ENCODE measurements at places on chromosomes 13 and 19.
A peak's percentile ranks its signal among the peaks of the same experiment; 100 is the strongest.

DNA sequence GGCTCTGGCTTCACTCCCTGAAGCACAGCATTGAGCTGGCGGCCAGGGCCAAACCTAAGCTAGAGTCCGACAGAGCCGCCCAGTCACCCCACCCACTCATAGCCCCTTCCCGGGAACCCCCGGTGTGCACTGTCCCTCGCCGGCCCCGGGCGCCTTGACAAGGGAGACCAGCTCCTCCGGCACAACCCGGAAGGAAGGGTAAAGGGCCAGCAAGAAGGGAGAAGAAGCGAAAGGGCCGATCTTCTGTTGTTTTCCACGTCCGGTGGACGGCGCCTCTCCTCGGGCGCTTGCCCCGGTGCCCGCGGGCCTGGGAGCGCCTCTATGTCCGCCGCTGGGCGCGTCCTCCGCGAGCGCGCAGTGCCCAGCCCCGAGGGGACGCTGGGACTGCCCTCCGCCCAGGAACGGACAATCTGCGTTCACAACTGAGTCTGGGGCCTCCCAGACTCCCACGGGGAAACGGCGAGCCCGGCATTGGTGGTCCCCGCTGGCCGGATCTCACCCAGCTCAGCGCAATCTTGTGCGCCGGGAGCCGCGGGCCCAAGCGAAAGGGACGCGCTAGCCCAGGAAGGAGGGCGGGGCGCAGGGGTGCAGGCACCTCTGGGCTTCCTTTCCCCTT lies 172.5 kb upstream of the MIR17HG start:
- DNase-seq: peak; percentile 36

GRCh38 chr13:99450416-99450815 lies 50.9 kb upstream of the TM9SF2 start:
- DNase-seq: no peak

GRCh38 chr19:44113784-44114390 lies 688 bp downstream of the ZNF225 start:
- DNase-seq: no peak

GRCh38 chr19:52211203-52211602 lies 21.4 kb downstream of the PPP2R1A start:
- DNase-seq: no peak

- DNase-seq: no peak
These were observed 924 bp downstream of the TNFSF13B start for GRCh38 chr13:108270442-108270841.

DNA sequence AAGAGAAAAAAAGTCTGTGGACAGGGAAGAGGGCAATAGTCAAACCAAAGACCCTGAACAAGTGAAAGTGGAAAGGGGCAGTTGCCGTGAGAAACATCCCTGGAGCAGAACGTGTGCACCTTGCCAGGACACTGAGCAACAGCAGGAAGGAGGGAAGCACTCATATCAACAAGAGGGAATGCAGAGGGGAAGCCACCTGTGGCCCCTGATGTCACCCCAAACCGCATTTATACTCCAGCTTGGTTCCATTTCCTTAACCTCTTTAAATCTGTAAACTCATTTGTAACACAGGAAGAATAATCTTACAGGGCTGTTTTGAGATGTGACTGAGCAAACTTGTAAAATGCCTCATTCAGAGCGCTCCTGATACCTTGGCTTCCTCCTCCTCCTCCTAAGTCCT lies 698.8 kb downstream of the DIAPH3 start:
- no peak for DNase-seq

- DNase-seq: no peak
These were observed 227.4 kb downstream of the TUBA3C start for GRCh38 chr13:18954254-18954653.

GRCh38 chr19:56193981-56194640 lies 3.5 kb downstream of the ZSCAN5B start:
- DNase-seq: no peak

DNA sequence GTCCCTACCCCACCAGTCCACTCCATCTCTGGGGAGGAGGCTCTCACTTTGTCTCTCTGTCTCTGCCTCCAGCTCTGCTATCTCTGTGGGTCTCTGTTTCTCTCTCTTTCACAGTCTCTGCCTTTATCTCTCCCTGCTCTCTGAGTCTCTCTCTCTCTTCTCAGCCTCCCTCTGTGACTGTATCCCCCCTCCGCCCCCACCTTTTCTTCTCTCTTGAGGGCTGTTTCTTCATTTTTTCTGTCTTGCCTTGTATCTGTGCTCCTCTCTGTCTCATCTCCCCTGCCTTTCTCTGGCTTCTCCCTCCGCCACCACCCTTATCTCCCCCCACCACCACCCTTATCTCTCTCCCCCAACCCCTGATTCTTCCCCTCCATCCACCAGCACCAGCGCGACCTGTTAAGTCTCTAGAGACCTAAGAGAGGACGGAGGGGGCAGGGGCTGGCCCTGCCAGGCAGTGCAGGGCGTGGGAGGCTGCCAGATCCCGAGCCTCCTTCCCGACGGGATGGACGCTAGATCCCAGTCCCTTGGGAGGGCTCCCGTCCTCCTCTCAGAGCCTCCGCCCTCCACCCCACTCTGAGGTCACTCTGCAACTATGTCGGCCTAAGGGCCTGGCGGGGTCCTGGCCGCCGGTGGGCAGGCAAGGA lies 1.0 kb downstream of the AXL start:
- peak; percentile 41 for DNase-seq

DNA sequence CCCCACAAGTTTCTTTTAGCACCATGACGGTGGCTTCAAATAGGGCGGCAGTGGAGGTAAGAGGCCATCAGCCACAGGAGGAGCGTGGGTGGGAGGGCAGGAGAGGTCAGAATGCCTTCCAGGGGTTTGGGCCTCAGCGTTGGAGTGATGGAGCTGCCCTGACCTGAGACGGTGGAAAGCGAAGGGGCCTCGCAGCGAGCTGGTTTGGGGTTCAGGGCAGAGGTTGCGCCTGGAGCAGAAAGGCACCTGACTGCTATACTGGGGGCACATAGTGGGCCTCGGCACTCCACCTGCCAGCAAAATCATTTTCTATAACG lies 382 bp upstream of the NAXD start:
- DNase-seq: no peak

DNA sequence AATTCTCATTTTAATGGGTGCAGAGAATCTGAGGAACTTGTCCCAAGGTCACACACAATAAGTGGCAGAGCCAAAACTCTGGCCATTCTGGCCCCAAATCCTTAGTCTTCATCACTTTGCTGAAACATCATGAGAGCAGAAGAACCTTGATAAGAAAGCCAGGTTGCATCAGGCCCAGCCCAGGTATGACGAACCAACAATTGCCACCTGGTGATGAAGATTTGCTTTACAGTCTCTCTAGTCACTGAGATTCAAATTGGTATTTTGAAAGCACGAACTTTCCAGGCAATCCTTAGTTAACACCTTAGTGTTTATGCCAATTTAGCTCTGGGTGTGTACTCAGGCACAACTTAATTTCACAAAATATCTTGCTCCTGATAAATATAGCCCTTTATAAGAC lies 502.7 kb upstream of the HTR2A start:
- no peak for DNase-seq

- no peak for DNase-seq
These were observed 828.1 kb downstream of the OLFM4 start for GRCh38 chr13:53856573-53857195.

DNA sequence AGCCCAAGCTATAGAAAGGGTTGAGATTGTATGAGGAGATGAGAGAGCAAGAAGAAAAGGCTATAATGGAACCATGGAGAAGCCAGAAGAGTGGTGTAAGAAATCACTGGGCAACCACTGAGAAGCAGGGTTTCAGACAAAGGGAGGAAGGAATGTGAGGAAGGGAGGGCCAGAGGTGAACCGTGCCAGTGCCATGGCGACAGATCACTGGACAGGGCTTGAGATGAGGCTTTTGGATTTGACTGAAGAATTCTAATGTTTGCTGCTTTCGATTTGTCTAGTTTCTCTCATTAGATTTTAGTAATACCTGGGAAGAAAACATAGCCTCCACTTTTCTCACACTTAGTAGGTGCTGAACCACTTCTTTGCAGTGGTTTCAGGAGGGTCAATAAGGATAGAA lies 6.3 kb upstream of the GPR183 start:
- no peak for DNase-seq

All from stomach (tissue), 19 donors.